ENCODE measurements at places on chromosomes 4 and X.

DNA sequence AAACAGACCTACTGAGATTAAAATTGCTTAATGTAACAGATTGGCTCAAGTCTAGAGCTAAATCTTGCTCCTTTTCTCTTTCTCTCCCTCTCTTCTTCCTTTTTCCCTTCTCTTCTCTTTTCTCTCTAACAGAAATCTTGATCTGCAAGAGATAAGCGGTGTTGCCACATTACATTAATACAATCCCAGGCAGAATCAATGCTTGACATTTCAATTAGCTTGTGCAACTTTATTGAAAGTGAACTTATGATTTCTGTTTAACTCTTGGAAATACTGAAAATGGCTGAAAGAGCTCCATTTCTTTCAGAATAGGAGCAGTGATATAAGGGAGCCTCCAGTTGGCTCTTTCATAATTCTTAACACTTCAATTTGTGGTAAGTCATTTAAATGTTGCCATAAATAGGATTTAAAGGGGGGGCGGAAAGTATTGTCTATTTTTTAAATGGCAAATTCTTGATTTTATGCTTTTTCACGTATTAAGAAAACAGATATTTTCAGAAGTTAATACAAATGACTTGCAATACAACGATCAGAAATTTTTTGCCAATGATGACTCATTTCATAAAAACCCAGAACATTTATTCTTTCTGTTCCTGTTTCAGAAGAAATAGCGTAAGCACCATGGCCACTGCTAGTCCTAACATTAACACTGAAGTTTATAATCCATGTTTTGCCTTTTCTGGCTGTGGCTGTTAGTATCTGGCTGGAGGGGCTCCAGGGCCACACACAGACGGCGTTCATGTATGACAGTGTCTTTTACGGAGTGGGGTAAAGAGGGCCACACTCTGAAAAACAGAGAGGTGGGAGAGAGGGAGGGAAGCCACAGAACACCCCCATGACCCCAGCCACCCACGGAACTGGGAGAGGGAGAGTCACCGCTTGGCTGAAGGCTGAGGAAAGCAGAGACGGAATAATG lies 115.7 kb upstream of the FAT1 start:
- peak; percentile 77 for DNase-seq

GRCh38 chr4:129429581-129430320 lies 333.8 kb downstream of the C4orf33 start:
- no peak for DNase-seq

GRCh38 chrX:148867596-148867995 lies 367.2 kb downstream of the AFF2 start:
- DNase-seq = no peak

DNA sequence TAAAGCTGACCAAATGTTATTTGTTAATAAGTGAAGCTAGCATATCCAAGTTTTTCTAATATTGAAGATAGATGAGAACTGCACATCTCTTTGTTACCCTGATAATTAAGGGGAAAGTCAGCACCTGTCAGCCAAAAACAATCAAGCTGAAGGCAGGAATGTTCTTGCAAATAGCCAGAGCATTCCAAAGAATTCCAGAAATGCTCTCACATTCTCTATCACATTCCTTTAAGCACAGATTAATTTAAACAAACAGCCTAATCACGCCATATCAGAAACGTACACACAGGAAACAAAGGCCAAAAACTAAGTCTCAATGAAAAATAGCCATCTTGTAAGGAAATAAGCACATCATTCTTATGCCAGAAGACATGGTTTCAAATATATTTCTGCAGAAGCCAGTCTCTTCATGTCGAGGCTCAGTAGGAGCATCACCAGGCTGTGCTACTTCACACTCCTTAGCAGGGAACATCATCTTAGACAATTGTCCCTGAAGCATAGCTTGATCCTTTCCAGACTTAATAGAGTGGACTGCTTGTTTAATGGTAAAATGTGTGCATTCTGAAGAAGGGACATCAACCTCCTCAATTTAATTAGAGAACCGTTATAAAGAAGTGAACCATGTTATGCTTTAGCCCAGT lies 252.9 kb upstream of the TTC29 start:
- peak; percentile 19 for DNase-seq

- DNase-seq = no peak
Observed at GRCh38 chrX:22095286-22095685, 63.2 kb downstream of the PHEX start.

- DNase-seq = no peak
Observed at GRCh38 chr4:2064276-2064991, 5.3 kb downstream of the NAT8L start.

- no peak for DNase-seq
Observed at GRCh38 chrX:47749185-47749967, 87.3 kb upstream of the ZNF81 start.

DNA sequence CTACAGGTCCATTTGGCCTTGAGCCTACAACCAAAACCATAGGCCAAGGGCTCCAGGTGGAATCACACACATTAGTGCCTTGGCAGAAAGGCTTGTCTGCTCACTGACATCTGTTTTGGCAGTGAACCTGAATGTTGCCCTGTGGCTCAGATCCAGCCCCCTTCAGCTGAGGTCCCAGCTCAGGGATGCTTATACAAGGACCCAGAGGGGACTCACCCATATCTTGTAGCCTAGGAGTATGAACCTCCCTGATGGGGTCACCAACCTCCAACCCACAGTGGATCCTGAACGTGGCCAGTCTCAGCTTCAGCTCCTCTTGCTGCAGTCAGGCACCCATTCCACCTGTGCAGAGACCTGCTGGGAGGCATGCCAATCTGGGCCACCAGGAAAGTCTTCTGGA lies 50.8 kb upstream of the HMX1 start:
- DNase-seq = no peak

DNA sequence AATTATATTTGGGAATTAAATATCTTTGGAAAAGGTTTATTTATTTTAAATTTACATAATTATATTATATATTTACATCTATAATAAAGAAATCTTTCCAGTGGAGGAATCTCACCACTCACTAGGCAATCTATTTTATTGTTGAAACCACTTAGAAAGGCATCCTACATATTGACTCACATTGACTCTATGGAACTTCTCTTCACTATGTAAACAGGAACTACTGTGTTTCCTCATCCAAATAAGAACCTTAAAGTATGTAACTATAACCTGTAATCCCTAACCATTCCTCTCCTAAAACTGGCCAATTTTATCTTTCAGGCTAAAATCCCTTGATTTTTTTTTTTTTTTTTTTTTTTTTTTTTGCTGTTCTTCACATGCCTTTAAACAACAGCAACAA lies 268.7 kb downstream of the MAPK10 start:
- DNase-seq = no peak

DNA sequence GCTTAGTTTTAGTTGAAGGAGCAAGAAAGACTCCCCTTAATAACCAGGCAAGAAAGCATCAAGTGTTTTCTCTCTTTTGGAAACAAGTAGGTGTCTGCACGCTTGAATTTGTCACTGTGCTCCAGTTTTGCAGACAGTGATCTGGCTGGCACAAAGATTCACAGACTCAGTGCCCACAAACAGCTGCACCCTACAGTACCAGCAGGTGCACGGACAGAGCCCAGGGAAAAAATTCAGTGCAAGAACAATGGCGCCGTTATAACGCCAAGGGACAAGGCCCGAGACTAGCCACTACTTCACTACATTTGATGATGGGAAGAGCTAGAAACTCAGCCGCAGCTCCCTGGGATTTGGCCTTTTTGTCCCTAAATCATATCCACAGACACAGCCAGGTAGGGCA lies 56.0 kb downstream of the ZNF827 start:
- no peak for DNase-seq
